SJSA1 (cell line): ENCODE measurements at places on chromosomes 5 and 9. TPM values are rescaled to one million over a fixed set of nuclear protein-coding genes. Genes with fewer than 3 reads are reported as not detected.

Gene INSL6
- total RNA-seq, result not detected in 2 replicates

Gene PCDHAC2
- total RNA-seq, result 0.03 TPM in 1 of 2 replicates, not detected in the other

Gene STK10
- total RNA-seq, result 27.0 and 45.9 TPM in 2 replicates

Gene C9orf152
- total RNA-seq, result not detected in 2 replicates

Gene DTWD2
- 3.1 and 5.5 TPM in 2 replicates for total RNA-seq

Gene INSYN2B
- 1.1 and 3.8 TPM in 2 replicates for total RNA-seq

Gene OR13D1
- total RNA-seq, result not detected in 2 replicates

Gene GNA14
- 0.45 TPM in 1 of 2 replicates, not detected in the other for total RNA-seq

Gene GPR150
- 0.18 TPM in 1 of 2 replicates, not detected in the other for total RNA-seq

Gene PTPRD
- not detected in 2 replicates for total RNA-seq

Gene SLC6A7
- not detected in 2 replicates for total RNA-seq

Gene KIAA0825
- total RNA-seq, result 1.8 and 1.9 TPM in 2 replicates

Gene SLC22A4
- 3.8 and 4.4 TPM in 2 replicates for total RNA-seq

Gene CCNO
- total RNA-seq, result 0.34 TPM in 1 of 2 replicates, not detected in the other

Gene GRXCR2
- total RNA-seq, result 0.21 TPM in 1 of 2 replicates, not detected in the other

Gene GABRA6
- total RNA-seq, result not detected in 2 replicates

Gene SLC34A1
- total RNA-seq, result not detected in 2 replicates

Gene UGT3A2
- not detected in 2 replicates for total RNA-seq

Gene GABRP
- total RNA-seq, result not detected in 2 replicates

Gene MAMDC4
- total RNA-seq, result 0.42 and 1.0 TPM in 2 replicates

Gene CDC25C
- 36.5 and 40.0 TPM in 2 replicates for total RNA-seq

Gene IQGAP2
- 0.37 TPM in 1 of 2 replicates, not detected in the other for total RNA-seq

Gene C8G
- total RNA-seq, result not detected in 2 replicates

Gene RASEF
- total RNA-seq, result 0.16 TPM in 1 of 2 replicates, not detected in the other
